LHCN-M2 (cell line): ENCODE measurements at places on chromosomes 5 and 9. TPM values are rescaled to one million over a fixed set of nuclear protein-coding genes. Genes with fewer than 3 reads are reported as not detected.

The C5orf34 gene
- 11.0 and 12.4 TPM in 2 replicates for total RNA-seq

The LCN9 gene
- total RNA-seq, result not detected in 2 replicates

The SPINK4 gene
- total RNA-seq, result not detected in 2 replicates

The DTWD2 gene
- 4.9 and 5.7 TPM in 2 replicates for total RNA-seq

The PCDHGB4 gene
- 0.69 and 0.71 TPM in 2 replicates for total RNA-seq

The C5orf52 gene
- not detected in 2 replicates for total RNA-seq

The EIF4EBP3 gene
- 1.6 TPM in 1 of 2 replicates, not detected in the other for total RNA-seq

The BAAT gene
- total RNA-seq, result 0.06 TPM in 1 of 2 replicates, not detected in the other

The CTSV gene
- total RNA-seq, result 8.1 and 12.2 TPM in 2 replicates

The EEIG1 gene
- total RNA-seq, result 4.8 and 12.2 TPM in 2 replicates

The CEP120 gene
- total RNA-seq, result 19.8 and 24.6 TPM in 2 replicates

The NEURL1B gene
- 12.3 and 14.6 TPM in 2 replicates for total RNA-seq

DNA sequence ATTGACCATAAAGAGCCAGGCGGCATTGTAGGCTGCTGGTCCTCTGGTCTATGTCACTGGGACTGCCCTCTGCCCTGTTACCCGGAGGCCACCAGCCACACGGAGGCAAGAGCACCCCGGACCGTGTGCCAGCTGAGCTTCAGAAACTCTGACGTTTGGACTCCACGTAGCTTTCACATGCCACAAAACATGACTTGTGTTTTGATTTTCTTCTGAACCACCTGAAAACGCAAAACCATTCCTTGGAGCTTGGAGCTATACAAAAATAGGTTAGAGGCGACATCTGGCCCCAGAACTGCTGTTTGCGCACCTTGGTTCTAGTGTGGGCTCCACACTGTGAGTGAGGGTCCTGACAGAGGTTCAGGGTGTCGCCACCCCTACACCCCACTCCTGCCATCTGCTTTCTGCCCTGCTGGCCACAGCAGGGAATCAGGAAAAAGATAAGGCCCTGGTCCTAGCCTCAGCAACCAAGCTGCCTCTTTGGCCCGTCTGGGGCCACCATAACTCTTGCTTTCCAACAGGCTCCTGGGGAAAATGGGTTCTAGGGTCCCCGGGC lies 151.3 kb upstream of the IRX2 start:
- no peak for DNase-seq

- DNase-seq, result no peak
These were observed 99.9 kb downstream of the MACIR start for GRCh38 chr5:103358305-103358995.

- peak; percentile 17 for DNase-seq
These were observed 337.4 kb upstream of the PUM3 start for GRCh38 chr9:3181049-3181953.

GRCh38 chr5:168851902-168852321 lies 272.7 kb upstream of the PANK3 start:
- DNase-seq, result peak; percentile 9

DNA sequence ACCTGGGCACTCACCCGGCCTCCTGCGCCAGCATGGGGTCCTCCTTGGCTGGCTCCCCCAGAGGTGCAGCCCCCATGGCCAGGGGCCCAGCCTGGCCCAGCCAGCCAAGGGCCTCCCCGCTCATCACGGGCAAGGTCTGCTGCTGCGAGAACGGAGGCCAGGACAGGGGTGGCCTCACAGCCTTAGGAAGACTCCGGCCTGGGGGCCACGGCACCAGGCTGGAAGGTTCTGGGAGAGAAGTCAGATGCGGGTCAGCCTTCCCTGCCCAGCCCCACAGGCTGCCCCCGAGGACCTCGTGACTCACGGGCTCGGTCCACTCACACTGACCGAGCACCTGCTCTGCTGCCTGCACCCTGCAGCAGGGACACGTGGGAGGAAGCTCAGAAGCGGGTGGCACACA lies 4.2 kb downstream of the SOHLH1 start:
- no peak for DNase-seq

- no peak for DNase-seq
These were observed 670 bp downstream of the CCDC171 start for GRCh38 chr9:15553528-15553898.

GRCh38 chr9:108800632-108801099 lies 55.1 kb downstream of the ACTL7B start:
- no peak for DNase-seq

DNA sequence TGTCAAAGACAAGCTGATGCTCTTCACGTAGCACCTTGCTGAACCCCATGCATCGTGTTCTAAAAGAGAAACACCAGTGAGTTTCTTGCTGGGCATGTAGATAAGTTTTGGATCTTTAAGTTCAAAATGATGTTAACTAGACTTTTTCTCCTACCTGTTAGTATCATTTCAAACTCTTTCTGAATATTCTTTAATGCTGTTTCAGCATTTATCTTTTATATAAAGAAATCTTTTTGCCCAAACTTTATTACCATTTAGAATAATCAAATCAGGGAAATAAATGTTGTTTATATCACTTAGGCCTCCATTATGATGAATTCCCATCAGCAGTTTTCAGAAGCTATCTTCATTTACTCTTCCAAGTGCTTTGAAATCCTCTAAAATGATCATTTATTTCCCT lies 542.8 kb downstream of the CDH10 start:
- no peak for DNase-seq

DNA sequence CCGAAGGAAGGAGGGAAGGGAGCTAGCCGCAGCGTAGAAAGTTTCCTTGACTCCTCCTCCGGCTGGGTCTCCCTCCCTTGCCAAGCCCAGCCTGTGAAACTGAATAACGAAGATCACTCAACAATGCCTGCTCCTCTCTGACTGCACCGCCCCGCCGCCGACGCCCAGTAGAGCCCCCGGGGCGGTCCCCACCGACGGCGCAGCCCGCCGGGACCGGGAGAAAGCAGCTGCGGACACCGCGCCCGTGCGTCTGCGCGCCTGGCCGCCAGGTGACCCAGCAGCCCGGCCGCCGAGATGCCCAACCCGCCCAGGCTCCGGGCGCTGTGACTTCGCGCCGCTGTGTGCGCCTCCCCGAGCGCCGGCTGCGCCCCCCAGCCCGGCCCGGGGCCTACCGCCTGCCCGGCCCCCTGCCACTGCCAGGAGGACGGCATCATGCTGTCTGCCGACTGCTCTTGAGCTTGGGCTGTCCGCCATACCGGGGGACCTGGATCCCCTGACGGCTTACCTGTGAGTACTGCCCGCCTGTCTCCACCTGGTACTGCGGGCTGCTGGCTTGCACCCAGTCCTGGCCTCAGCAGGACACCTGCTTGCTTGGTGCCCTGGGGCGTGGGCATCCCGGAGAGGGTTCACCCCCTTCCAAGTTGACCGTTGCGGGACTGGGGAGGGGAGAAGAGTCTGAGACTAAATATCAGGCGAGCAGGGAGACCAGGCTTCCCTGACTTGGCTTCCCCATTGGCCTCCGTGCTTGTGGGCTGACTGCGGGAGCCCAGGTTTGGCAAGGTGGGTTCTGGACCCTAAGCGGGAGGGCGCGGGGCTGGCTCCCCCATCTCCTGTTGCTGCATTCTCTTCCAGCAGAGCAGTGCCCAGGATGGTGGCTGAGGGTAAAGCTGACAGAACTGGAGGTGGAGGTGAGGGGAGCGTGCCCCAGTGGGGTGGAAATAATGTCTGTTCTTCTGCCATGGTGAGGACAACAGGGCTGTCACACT lies 26.2 kb upstream of the SPTLC1 start:
- DNase-seq, result peak; percentile 45

DNA sequence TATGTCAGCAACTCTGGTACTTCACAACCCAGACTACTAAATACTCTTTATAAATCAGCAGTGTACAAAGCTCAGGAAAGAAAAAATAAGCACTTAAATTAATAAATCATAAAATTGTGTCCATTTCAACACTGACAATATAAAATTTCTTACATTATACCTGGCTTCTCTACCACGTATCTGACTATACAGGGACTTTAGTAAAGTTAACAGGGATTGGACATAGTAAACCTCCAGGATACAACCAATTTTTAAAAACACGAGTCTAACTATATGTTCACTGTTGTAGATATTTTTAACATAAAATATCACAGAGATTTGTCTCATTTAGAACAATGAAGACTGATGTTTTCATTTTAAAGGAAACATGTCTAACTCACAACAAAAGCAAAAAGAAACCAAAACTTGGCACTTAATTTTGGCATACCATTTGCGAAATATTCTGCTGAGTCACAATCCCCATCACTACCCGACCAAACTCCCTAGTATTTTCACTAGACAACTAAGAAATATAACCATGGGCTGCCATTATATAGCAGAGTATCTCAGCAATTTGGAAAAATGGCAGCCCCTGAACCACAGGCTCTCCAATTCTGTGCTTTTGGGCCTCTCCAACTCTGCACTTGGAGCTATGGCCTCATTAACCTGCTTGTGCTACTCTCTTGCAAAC lies 14.4 kb downstream of the FAM169A start:
- peak; percentile 59 for DNase-seq

- DNase-seq, result peak; percentile 69
These were observed 132.0 kb upstream of the RAI14 start for GRCh38 chr5:34524123-34524522.

DNA sequence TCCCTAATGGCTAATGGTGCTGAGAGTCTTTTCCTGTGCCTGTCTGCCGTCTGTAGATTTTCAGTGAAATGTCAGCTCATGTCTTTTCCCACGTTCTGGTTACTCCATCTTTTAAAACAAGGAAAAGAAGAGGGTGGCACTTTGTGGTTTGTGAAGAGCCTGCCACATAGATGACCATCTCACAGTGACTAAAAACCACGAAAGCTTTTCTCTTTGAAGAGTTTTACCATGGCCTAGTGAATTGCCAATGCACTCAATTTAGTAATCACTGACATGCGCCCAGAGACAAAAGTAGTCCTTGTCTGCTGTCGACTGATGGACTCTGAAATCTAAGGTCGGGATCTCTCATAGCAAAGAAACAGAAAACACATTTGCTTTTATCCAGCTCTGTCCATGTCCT lies 50.4 kb downstream of the SPATA31C2 start:
- DNase-seq, result peak; percentile 10

DNA sequence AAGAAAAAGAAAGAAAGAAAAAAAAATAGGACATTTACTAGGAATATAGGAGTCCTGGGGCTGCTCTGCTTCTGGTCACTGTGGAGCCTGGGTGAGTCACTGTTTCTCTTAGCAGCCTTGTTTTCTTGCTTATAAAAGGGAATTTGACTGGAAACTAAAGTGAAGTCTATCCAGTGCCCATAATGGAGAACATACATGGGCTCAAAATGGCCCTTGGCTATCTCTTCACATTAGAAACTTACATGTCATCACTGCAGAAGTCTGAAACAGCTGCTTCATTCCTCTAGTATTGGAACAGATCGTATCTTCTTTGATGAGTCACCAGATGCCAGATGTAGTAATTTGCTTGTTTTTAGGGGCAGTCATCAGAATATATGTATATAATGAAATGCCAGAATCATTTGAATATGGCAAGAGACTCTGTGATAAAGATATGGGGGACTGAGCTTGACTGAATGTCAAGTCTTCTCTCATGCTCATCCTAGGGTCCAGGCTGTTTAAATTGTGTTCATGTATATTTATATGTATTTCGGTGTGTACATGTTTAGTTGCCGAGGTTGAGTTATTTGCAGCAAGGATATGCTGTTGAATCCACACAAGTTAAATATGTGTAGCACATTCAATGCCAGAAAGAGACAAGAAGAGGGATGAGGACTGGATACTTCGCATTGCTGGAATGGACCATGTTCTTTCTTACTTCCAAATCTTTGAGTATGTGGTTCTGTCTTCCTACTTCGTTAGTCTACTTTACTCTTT lies 56.7 kb downstream of the SGCD start:
- peak; percentile 95 for DNase-seq

DNA sequence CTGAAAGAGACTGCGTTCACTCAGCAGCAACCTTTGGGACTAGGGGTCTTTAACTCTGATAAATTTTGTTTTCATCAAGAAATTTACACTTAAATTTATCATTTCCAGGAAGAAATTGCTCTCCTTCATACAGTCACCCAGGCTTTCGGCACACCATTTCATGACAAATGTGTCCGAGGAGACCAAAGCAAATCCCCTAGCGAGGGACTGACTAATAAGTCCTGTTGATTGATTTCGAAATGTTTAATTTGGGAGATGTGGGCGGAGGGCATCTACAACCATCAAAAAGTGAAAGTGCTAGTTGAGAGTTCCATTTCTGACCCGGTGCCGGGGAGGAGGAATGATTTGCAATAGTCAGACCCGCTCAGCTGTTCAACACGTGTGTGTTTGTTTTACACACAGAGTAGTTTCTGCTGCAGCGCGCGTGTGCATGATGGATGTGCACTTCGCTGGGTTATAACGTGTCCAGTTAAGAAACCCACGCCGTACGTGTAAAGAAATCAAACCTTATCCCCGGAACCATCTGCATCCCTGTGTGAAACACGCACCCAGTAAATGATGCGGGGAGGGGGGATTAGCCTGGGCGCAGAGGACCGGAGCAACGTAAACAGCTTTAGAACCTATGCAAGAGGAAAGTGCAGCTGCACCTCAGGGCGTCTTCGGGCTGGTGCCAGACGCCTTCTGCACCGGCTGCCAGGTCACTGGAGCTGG lies 845 bp upstream of the NR4A3 start:
- DNase-seq, result peak; percentile 65

- DNase-seq, result no peak
These were observed 513.4 kb downstream of the CSNK1G3 start for GRCh38 chr5:124025306-124025845.

GRCh38 chr5:52893105-52893504 lies 96.0 kb upstream of the ITGA2 start:
- DNase-seq, result peak; percentile 77

- DNase-seq, result no peak
These were observed 44.4 kb upstream of the APC start for GRCh38 chr5:112693301-112693700.

GRCh38 chr5:180605554-180606214 lies 14.4 kb upstream of the SCGB3A1 start:
- DNase-seq, result peak; percentile 45

DNA sequence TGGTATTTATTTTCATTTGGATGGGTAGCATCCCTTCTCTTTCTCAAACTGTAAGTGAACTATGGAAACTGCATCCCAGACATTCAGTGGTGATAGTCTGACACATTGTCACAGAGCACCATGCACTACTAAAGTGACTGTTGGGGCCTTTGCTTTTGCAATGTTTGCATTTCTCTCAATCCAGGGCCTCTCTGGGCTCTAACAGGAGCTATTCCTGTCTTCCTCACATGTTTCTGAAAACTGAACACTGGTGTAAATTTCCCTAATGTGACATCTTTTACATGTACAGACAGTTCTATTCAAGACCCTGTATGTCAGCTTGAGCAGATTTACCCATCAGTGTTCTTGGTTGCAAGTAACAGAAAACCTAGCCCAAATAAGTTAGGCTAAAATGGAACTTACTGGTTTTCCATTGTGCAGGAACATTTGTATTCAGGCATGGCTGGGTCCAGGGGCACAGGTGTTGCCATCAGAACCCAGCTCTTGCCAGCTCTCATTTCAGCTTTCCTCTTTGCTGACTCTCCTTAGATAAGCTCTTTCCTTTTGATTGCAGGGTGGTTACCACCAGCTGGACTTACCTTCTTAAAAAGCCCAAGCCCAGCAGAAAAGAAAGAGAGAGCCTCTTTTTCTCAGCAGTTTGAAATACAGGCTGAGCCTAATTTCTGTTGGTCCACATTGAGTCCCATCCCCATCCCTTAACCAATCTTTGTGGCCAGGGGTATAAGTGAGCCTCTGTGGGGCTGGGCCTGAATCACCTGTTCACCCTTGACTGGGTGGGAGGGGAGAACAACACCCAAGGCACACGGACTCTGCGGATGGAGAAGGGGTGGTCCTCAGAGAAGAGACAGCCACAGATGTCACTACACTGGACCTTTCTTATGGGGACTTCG lies 234.3 kb downstream of the NR3C1 start:
- no peak for DNase-seq

GRCh38 chr5:113255579-113256386 lies 179.0 kb downstream of the TSSK1B start:
- no peak for DNase-seq

GRCh38 chr5:9440517-9440916 lies 105.4 kb downstream of the SEMA5A start:
- DNase-seq, result peak; percentile 75

- no peak for DNase-seq
These were observed 21.1 kb downstream of the ADAMTSL1 start for GRCh38 chr9:18495065-18495464.
